Fibroblast of skin of back (primary cell): ENCODE measurements at places on chromosomes 2 and 18.

DNA sequence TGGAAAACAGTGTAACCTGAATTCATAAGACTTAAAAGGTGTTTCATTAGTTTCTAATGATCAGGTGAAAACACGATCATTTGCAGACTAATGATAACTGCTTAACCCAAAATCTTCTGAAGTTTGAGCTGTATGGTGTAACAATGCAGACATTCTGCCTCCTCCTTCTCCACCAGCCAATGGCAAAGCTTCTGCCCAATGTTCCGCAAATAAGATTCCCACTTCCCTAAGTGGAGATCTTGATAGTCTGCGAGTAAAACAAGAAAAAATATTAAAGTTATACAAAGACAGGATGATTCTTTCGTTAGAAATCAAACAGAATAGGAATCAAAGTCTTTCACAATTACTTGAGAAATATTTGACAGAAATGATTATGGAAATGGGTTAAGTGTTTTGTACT, 8.1 kb downstream of the C2orf42 start:
- no peak for DNase-seq

DNA sequence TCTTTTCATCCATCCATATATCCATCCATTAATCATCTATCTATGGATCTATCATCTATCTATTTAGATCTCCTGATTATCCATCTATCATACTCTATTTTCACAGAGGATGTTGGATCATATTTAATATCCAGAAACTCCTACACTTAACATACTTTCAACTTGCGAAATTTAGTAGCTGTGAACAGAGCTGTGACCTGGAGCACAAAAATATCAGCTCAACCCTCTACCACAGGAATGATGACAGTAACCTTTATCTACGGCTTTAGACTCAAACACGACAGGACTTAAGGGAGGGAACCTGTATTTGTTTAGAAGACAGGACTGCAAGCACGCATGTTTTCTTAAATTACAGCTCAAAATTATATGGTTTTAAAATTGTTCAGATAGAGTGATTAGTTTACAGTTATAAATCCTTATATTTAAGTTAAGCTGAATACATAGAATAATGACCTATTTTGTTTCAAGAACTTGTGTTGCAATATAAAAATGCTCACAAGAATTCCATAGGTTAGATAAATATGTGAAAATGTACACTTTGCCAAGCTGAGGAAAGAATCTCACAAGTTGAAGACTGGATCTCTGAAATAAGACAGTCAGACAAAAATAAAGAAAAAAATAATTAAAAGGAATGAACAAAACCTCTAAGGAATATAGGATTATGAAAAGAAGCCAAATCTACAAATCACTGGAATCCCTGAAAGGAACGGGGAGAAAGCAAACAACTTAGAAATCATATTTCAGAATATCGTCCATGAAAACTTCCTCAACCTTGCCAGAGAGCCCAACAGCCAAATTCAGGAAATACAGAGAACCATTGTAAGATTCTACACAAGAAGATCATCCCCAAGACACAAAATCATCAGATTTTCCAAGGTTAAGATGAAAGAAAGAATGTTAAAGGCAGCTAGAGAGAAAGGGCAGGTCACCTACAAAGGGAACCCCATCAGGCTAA, 142.0 kb downstream of the COL6A3 start:
- DNase-seq = no peak

DNA sequence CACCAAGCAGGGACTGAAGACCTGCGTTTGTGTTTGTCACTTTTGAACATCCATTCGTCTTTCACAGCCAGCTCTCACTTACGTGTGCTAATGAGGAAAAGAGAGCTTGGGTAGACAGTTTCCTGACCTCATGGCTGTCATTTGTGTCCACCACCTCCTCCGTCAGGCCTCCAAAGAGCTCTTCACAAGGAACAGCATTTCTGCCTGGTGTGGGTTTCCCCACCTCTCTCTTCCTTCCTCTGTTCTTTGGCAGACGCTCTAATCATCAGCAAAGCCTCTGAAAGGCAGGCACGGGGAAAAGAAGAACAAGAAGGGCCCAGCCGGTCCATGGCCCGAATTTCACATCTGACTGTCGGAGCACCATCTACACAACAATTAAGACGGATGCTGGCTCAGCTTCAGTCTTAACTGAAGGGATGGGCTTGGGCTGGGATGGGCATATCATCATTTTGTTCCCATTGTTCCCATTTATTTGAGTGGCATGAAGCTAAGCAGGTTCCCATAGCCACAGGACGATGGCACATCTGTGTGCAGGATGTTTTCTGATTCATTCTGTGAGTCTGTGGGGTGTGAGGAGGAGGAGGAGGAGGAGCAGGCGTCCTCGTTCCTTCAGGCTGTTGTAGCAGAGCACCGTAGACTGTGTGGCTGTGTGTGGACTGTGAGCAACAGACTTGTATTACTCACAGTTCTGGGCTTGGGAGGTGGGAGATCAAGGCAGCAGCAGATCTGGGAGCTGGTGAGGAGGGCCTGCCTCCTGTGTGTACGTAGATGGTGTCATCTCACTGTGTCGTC, 66.4 kb downstream of the TSHZ1 start:
- peak; percentile 71 for DNase-seq

- no peak for DNase-seq
These were observed 5.0 kb upstream of the PGAP1 start for GRCh38 chr2:196931555-196931954.

DNA sequence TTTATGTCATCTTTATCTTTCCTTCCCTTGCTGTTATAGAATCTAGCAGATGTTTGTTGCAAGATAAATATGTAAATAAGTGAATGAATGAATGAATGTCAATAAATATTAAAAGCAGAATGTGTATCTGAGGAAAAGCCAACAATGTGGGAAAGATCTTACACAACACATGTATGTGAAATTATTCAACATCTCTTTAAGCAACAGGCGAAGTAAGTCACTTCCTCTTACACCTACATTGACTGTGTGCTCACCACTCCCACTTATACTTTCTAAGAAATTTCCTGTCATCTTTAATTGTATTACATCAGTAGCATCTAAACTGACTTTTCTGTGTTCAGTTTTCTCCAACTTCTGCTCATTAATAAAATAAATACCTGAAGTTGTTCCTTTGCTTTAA, 43.0 kb downstream of the RAD51AP2 start:
- DNase-seq = no peak

GRCh38 chr2:128498589-128498988, 179.9 kb upstream of the HS6ST1 start:
- peak; percentile 57 for DNase-seq

GRCh38 chr2:226403369-226403768, 396.3 kb downstream of the IRS1 start:
- no peak for DNase-seq
